ENCODE measurements at places on chromosomes 11 and 22. TPM values are rescaled to one million over a fixed set of nuclear protein-coding genes. Genes with fewer than 3 reads are reported as not detected.
A peak's percentile ranks its signal among the peaks of the same experiment; 100 is the strongest.

Gene OR8H1
- not detected for total RNA-seq

Gene MPEG1
- 0.08 TPM for total RNA-seq

DNA sequence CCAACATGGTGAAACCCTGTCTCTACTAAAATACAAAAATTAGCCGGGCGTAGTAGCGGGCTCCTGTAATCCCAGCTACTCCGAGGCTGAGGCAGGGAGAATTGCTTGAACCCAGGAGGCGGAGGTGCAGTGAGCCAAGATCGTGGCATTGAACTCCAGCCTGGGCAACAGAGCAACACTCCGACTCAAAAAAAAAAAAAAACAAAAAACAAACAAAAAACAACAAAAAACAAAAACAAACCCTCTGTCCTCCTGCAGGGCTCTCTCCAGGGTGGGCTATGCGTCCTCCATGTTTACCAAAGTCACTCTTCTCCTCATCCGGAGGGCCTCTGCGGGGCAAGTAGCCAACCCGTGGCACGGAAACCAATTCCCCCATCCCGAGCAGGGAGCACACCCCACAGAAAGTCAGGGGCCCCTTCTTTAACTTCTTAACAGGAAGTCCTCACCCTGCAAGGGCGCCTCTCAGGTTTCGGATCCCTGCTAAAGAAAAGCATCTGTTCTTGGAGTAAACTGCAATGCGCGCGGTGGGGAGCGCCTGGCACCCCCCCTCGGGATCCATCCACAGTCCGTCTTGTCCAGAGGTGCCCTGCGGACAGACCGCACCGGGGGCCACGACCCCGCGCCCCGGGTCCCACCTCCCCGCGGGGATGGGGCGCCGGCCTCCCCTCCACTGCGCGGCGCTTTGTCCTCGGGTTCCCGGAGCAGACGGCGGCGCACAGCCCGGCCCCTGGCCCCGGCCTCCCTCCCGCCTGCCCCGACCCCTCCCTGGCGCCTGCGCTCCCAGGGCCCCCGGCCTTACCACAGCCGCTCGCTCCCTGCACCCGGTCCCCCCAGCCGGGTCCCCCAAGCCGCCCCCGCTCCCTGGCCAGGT is 712 bp downstream of the CERK start:
- peak overlapping the region; percentile 67 for H3K4me3 ChIP-seq
- peak overlapping the region; percentile 71 for H3K27ac ChIP-seq
- peaks cover 39% of the 10 kb centered on the region for H3K4me1 ChIP-seq
- no peak for DNase-seq

- H3K27me3 ChIP-seq: peaks cover 16% of the 10 kb centered on the region
- H3K36me3 ChIP-seq: no peaks in the 10 kb centered on the region
Observed at GRCh38 chr11:18912883-18913282, 26.3 kb downstream of the MRGPRX1 start.

GRCh38 chr11:19025481-19026406 is 34.8 kb downstream of the MRGPRX2 start:
- H3K4me1 ChIP-seq: no peaks in the 10 kb centered on the region
- no peak overlapping the region for H3K4me3 ChIP-seq

- no peaks in the 10 kb centered on the region for H3K27me3 ChIP-seq
- DNase-seq: peak; percentile 77
- peaks cover 29% of the 10 kb centered on the region for H3K4me1 ChIP-seq
- H3K4me3 ChIP-seq: no peak overlapping the region
Observed at GRCh38 chr11:9748361-9748970, 84.6 kb downstream of the SWAP70 start.

GRCh38 chr11:14384338-14384737 is 25.4 kb upstream of the RRAS2 start:
- H3K4me3 ChIP-seq: no peak overlapping the region
- no peak for DNase-seq
- no peak overlapping the region for H3K27ac ChIP-seq
- no peaks in the 10 kb centered on the region for H3K36me3 ChIP-seq

DNA sequence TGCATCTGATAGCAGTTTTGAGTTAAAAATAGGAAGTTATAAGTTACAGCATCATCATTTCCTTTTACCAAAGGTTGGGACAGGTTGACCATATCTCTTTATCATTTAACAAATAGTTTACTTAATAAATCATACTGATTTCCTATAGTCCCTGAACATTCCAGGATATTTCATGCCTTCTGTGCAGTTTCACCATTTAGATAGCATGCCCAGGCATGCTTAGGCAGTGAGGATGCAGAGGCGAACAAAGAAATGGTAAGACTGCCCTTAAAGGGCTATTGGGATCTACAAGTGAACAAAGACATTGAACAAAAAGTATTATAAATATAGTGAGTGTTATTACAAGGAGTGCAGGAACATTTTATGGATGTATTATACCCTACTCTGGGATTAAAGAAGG is 96.4 kb downstream of the PRMT3 start:
- H3K27ac ChIP-seq: no peak overlapping the region
- no peak overlapping the region for H3K4me3 ChIP-seq
- no peaks in the 10 kb centered on the region for H3K4me1 ChIP-seq
- H3K27me3 ChIP-seq: no peaks in the 10 kb centered on the region

GRCh38 chr22:27011133-27011532 is 353.7 kb downstream of the MIAT start:
- H3K4me1 ChIP-seq: no peaks in the 10 kb centered on the region
- H3K27me3 ChIP-seq: no peaks in the 10 kb centered on the region
- DNase-seq: no peak
- H3K4me3 ChIP-seq: no peak overlapping the region
- H3K27ac ChIP-seq: no peak overlapping the region
- no peaks in the 10 kb centered on the region for H3K36me3 ChIP-seq

- no peak for DNase-seq
- H3K4me1 ChIP-seq: peaks cover 5% of the 10 kb centered on the region
- H3K36me3 ChIP-seq: no peaks in the 10 kb centered on the region
- no peak overlapping the region for H3K4me3 ChIP-seq
Observed at GRCh38 chr11:64297699-64298358, 2.3 kb upstream of the CATSPERZ start.

DNA sequence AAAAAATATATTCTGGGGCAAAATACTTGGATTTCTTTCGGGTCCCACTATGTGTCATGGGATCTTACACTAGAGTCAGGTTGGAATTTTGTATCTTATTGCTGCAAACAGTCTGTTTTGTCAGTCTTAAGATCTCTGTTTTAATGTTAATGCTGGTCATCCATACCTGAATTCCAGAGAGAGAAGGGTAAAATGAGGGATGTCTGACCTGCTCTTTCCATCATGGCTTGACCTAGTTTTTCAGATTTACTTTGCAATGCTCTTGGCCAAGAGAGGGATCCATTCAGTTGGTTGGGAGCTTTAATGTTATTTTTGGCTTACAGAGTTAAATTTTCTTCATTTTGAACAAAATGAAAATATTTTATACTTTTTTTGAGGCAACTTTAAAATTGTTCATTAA is 117.2 kb downstream of the CASP12 start:
- no peaks in the 10 kb centered on the region for H3K4me1 ChIP-seq
- no peaks in the 10 kb centered on the region for H3K27me3 ChIP-seq
- H3K36me3 ChIP-seq: no peaks in the 10 kb centered on the region
- H3K4me3 ChIP-seq: no peak overlapping the region

- H3K36me3 ChIP-seq: no peaks in the 10 kb centered on the region
- no peak for DNase-seq
- peaks cover 39% of the 10 kb centered on the region for H3K4me1 ChIP-seq
- H3K27ac ChIP-seq: no peak overlapping the region
- no peak overlapping the region for H3K4me3 ChIP-seq
Observed at GRCh38 chr22:21626735-21627469, 2.9 kb downstream of the YDJC start.

All from Panc1 (cell line).